Activated naive CD4-positive, alpha-beta T cell treated with anti-CD3 and anti-CD28 coated beads, Interleukin-2, amount 10 ng/mL, durations not matched to agents 7 days and 5 days (primary cell): ENCODE measurements at places on chromosomes 11 and 22.

DNA sequence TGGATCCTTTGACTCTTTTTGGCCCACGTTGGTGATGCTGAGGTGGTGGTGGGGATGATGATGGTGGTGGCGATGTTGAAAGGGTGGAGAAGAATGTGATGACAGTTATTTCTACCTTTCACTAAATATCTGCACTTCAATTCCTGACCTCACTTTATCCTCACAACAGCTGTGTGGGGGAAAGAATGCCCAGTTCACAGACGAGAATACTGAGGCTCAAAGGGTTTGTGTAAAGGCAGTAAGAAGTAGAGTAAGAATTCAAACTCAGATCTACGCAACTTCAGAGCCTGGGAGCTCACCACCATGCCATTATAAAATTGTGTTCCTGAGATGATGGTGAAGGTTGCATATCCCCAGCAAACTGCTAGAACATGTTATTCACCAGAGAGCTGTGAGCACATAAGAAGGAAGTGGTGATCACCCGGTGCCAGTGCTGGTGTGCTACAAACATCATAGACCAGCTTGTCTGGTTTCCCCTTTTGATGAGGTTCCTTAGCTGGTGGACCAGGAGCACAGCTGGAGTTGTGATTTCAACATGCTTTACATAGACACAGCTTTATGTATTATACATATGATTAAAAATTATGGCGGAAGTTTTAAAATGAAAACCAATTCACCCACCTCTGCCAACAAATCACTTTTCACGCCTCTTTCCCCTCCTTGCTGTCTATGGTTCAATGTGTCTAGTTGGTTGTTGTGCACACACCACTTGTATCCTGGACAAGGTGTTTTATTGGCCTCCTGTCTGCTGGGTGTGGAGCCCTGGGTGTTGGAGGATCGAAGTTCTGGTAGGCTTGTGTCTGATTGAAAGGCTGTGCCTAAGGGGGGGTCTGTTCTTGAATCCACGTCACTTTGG, 6.2 kb downstream of the ST14 start:
- no peak for DNase-seq

DNA sequence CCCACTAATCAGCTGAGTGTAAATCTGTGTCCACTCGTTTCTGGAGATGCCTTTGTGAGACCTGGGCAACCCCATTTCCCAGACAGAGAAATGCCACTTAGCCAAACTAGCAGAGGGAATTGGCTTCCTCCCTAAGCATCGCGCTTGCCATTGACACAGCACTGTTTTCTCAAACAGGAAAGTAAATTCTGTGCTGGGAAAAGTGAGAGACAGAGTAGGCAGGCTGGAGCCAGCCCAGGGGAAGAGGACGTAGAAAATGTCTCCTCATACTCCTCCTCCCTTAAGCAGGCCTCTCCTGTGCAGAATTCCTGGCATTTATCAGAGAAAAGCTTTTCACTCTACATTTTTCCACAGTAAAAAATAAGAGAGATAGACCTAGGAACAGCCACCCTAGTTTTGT, 99.1 kb upstream of the AMOTL1 start:
- no peak for DNase-seq

GRCh38 chr11:134328433-134328832, 3.4 kb upstream of the GLB1L2 start:
- DNase-seq: no peak

- no peak for DNase-seq
Observed at GRCh38 chr11:78432956-78433355, 15.3 kb upstream of the GAB2 start.

DNA sequence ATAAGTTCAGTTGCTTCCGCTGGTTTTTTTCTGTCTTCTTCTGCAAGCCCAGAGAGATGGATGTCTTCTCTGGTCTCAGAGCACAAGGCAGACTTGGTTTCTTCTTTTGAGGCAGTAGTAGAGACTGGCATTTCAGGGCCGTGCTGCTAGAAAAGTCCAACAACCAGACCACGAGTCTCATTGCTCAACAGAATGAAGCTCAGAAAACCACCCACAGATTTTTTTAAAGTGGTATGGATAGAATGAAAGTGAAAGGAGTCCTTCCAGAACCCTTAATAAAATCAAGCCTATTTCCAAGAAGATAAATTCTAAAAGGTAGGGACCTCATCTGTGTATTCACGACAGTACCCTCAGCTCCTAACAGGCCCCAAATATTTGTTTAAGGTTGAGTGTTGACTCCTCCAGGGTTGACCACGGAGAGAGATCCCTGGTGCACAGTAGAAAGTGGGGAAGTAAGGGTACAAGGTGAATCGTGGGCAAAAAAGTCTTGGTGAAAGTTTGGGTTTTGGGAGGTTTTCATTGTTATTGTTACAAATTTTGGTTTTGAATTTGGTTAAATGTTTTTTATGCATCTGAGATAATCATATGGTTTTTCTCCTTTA, 43.6 kb upstream of the DDX6 start:
- DNase-seq: no peak
